ENCODE measurements at places on chromosomes 7 and 10.

- no peak for DNase-seq
These were observed 185.5 kb downstream of the ZNF365 start for GRCh38 chr10:62559481-62560200.

- DNase-seq, result no peak
These were observed 56.7 kb downstream of the PIP4K2A start for GRCh38 chr10:22657566-22658225.

DNA sequence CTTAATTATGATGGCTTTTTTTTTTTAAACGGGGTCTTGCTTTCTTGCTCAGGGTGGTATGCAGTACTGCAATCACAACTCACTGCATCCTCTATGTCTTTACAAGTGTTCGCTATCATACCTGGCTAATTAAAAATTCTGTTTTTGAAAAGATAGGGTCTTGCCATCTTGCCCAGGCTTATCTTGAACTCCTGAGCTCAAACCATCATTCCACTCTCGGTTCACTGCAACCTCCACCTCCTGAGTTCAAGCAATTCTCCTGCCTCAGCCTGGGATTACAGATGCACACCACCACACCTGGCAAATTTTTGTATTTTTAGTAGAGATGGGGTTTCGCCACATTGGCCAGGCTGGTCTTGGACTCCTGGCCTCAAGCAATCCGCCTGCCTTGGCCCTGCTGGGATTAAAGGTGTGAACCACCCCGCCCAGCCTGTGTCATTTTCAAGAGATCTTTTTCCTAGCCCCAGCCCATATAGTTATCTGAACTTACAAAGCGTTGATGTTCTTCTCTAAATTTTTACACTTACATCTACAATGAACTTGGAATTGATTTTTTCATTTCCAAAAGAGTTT lies 6.0 kb downstream of the HNRNPF start:
- no peak for DNase-seq

DNA sequence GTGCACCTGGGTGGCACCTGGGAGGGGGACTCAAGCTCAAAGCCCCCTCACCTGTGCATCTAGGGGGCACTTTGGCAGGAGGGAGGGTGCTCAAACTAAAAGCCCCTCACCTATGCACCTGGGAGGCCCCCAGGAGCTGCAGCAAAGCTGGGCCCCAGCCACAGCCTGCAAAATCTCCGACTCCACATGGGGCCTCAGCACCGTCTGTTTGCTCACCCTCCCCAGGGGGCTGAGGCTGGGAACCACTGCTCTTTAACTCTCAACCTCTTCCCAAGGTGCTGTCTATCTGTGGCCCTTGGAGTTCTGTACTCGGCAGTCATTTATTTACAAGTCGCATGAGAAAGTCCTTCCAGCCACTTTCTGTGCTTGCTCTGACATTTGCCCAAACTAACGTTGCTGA lies 458.4 kb downstream of the DNAJB6 start:
- no peak for DNase-seq

DNA sequence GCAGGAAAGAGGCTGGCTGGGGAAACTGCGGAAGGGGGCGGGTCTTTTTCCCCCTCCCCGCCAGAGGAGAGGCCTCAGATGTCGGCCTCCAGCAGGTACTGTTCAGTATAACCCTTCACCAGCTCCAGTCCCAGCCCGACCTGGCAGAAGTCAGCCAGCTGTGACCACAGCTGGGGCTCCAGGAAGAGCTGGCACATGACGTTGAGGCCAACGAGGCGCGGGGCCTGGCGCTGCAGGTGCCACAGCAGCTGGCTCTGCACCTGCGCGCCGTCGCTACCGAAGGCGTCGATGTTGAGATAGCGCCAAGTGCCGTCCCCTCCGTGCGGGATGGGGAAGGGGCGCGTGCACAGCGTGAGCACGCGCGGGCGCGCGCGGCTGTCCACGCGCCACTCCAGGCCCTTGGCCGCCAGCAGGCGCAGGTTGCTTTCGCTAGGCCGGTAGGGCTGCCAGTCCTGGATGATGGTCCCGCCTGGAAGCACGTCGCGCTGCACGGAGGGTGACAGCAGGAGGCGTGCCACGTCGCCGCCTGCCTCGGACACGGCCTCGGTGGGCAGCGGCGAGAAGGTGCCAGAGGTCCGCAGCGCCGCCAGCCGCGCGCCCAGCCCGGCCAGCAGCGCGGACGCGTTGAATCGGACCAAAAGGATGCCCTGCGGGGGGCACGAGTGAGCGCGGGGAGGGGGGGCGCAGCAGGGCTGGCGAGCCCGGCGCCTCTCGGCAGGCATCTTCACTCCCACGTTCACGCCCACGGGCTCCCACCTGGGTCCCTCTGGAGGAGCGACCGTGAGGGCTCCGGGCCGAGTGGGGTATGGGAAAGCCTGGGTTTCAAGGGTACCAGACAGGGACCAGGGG lies 6.9 kb upstream of the VGF start:
- DNase-seq, result no peak

- DNase-seq, result no peak
These were observed 1048.8 kb downstream of the GATA3 start for GRCh38 chr10:9103301-9103700.

GRCh38 chr7:29539471-29539870 lies 24.2 kb upstream of the PRR15 start:
- no peak for DNase-seq

DNA sequence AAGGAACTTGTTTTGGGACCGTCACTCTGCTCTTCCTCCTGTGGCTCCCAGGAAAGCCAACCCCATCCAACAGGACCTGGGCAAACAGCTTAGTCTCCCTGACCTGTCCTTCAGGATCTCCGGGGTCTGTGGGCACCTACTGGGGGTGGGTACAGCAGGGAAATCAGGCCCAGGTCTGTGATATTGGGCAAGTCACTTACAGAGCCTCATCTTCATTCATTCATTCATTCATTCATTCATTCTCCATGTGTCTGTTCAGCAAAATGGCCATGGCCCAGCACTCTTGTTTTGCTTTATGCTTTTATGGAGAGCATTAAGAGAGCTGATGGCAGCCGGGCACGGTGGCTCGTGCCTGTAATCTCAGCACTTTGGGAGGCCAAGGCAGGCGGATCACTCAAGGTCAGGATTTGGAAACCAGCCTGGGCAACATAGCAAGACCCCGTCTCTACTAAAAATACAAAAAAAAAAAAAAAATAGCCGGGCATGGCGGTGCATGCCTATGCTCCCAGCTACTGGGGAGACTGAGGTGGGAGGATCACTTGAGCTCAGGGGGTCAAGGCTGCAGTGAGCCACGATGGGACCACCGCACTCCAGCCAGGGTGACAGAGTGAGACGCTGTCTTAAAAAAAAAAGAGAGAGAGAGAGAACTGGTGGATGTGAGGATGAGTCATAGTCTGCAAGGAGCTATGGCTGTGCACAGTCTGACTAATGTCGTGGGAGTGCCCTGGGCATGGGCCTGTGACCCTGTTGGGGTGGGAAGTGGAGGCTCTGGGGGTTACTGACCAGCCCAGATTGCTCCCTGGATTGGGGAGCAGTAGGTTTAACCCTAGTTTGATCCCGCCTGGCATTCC lies 54.3 kb downstream of the CLIP2 start:
- DNase-seq, result peak; percentile 25

DNA sequence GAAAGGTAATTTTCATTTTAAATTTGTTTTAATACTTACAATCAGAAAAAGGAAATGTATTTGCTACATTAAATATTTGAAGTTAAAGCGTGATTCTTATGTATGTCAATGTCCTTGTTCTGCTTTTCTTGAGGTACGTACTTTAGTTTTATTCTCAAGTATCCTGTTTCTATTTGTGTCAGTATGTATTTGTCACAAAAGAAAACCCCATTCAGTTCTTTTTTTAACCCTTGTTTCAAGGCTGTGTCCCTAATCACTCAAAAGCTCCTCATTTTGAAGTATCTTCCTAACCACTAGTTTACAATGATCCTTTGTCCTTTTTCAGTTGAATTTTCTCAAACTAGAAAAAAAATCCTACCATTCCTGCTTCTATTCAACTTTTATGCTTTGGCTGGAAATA lies 25.2 kb downstream of the NHLRC2 start:
- DNase-seq, result no peak

- DNase-seq, result no peak
These were observed 2.1 kb downstream of the AVPI1 start for GRCh38 chr10:97684866-97685394.

- DNase-seq, result no peak
These were observed 346.5 kb upstream of the CACNA2D1 start for GRCh38 chr7:82789883-82790609.

DNA sequence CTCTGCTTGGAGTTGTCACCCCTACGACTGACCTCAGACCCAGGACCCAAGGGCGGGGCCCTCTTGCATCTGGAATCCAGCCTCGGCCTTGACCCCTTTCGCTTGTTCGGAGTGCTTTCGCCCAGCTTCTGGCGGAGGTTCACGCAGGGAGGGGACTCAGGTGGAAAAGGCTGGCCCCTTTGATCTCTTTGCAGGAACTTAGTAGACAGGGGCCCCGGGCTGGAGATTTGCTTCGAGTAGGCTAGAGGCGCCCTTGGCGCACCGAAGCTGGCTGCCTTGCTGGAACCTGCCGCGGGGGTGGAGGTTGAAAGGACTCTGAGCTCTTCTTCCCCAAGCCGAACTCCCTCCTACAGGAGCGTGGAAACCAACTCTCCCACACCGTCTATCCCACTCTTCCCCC lies 255.1 kb downstream of the OTUD1 start:
- DNase-seq, result no peak

- no peak for DNase-seq
These were observed 99.4 kb upstream of the EFCAB10 start for GRCh38 chr7:105680505-105681187.

DNA sequence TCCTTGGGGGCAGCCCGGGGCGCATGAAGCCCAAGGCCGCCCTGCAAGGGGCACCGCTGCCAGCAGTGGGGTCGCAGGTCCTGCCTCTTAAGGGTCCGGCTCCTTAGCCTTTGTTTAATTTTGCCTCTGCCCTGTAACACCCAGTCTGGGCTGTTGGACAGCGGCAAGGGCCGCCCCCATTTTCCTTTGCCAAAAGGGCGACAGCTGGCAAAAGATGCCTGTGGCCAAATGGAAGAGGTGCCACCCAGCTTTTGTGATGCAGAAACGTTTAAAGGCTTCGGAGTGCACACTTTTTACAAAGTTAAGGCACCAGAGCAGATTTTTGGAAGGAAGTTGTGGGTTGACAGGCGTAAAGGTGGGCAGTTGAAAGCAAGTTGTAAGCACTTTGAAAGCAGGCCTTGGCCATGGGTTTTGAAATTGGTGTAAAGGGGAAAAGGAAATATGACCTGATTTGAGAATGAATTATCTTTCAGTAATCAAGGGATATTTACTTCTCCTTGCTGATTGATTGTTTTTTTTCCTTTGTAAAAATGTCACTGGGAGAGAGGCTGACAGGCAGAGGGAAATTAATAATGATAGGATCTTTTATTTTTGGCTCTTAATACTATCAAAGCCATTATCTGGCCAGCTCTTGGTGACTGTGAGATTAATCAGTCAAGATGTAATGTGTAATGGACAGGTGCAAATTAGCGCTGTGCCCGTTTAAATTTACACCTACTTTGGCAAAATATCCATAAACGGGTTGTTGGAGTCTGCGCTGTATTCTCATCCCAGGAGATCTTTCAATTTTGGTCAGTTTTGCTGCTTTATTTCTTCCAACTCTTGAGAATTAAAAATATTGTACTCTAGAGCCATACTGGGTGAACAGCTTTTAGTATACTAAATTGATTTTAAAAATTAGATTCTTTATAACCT lies 1.2 kb downstream of the CASD1 start:
- peak; percentile 61 for DNase-seq

Data from hematopoietic multipotent progenitor cell treated with erythropoietin and hydrocortisone succinate and interleukin-3 and kit ligand, for 8 days (in vitro differentiated cells).